Stimulated activated CD8-positive, alpha-beta memory T cell treated with anti-CD3 and anti-CD28 coated beads, Interleukin-4, amount 100 ng/mL, for 4 hours (primary cell): ENCODE measurements at places on chromosomes 3 and 15.

- no peak for DNase-seq
These were observed 185.8 kb upstream of the TTC14 start for GRCh38 chr3:180416111-180416594.

DNA sequence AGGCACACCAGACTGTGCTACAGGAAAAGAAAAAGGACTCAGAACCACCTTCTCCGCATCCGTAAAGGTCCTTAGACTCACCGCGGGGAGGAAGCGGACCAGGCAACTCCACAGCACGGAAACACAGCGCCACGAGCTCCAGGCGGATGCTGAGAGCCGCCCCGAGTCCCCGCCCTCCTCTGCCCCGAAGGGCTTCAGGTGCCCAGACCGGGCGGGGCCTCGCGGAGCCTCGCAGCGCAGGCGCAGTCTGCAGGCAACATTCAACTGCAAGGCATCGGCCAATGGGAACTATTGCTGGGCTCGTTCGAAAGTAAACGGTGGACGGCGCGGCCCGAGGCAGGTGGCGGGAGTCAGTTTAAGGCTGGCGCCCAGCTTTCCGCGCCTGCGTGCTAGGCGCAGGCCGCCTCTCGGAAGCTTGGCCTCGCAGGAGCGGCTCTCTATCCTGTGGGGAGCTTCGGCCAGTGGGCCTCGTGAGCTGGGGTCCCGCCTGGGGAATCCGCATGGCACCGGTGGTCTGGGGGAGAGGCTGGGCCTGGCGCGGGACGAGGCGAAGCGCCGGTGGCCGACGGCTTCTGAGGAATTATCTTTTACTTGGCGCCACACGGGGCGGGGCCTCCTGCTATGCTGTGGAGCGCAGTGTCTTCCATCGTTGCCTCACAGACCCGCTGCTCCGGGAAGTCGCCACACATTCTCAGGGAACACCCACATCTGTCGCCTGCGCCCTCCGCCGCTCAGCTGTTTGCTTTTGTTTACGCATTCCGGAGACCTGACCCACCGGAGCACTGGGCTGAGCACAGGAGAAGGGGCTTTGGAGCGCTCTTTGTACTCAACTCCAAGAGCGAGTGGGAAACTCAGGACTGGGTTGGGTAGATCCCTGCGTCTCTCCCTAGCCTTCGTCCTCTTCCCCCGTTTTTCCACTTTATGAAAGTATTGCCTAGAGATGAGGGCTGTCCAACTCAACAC lies at the start of gene TRIM59:
TSS of gene TRIM59 (minus strand) at position 151 of the 963 bp plus-strand sequence. CDS start 10,603 bp downstream, outside the sequence.
- peak; percentile 92 for DNase-seq

GRCh38 chr3:179452176-179452564 lies 900 bp upstream of the GNB4 start:
- DNase-seq: no peak

- no peak for DNase-seq
These were observed at the start of gene PYDC2 for GRCh38 chr3:191461113-191461595. PYDC2 (plus strand) TSS chr3:191461163; CDS start chr3:191461163, 0 bp downstream.

DNA sequence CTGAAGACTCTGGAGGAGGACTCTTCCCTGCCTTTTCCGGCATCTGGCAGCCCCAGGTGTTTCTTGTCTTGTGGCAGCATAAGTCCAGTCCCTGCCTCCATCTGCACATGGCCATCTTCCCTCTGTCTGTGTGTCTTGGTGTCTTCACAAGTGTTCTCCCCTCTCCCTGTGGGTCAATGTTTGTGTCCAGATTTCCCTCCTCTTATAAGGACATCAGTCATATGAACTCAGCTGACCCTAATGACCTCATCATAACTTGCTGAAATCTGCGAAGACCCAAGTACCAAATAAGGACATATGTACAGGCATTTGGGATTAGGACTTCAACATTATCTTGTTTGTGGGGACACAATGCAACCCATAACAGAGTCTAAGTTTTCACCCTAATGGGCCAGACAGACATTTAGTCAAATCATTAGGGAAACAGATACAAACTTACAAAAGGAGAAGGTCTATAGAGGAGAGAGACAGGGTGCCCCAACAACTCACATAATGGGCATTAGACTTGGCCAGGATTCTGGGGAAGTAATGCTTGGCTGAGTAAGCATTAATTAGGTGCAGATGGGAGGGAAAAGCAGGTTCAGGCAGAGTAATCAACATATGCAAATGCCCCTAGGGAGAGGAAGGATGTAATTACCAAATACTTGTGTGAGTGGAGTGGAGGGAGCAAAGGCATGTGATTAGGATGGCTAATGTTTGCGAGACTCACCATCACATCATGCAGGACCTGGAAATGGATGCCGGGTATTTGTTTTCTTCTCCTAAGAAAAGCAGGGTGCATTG lies 372.8 kb upstream of the TBL1XR1 start:
- no peak for DNase-seq

GRCh38 chr3:123283074-123283473 lies 81.3 kb downstream of the SEC22A start:
- no peak for DNase-seq

- DNase-seq: no peak
These were observed 161.3 kb upstream of the SLC2A2 start for GRCh38 chr3:171187706-171188290.

GRCh38 chr3:63762180-63762579 lies 56.9 kb upstream of the C3orf49 start:
- DNase-seq: no peak

DNA sequence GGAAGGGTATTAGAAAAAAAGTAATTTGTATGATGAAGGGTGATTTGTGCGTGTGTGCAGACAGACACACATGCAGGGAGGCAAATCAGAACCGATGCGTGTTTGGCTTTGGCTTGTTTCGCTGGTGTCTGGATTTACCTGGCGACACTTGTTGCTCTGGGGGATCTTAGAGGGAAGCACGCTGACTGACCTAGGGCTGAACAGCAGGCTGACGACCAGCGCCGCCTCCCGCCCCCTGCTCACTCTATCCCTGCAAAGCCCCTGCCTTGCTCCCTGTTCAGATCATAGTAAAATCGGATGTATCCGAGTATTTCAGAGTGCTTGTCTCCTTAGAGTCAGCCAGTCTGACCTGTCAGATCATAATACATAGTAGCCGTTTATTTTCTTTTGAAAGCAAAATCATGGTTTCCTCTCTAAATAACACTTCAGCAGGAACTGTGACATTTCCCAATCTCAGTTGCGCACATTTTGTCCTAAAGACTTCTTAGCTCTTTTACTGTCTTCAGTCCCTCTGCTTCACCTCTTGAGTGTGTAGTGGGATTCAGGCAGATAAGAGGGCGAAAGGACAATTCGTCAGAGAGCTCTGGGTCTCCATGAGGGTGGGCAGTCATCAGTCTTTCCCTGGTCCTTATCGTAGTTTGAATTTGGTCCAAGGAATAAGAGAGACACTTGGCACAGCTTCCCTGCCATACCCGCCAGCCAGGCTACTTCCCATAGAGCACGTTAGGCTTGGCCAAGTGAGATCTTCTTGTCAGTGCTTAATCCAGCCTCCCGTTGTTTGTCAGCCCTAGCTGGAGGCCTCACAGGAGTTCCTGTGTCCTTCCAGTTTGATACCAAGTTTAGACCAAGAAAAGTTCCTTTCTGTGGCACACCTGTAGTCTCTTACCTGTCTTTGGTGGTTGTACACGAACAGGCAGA lies 97.4 kb downstream of the PGPEP1L start:
- no peak for DNase-seq

- no peak for DNase-seq
These were observed 297.4 kb downstream of the PLCL2 start for GRCh38 chr3:17182166-17182565.

DNA sequence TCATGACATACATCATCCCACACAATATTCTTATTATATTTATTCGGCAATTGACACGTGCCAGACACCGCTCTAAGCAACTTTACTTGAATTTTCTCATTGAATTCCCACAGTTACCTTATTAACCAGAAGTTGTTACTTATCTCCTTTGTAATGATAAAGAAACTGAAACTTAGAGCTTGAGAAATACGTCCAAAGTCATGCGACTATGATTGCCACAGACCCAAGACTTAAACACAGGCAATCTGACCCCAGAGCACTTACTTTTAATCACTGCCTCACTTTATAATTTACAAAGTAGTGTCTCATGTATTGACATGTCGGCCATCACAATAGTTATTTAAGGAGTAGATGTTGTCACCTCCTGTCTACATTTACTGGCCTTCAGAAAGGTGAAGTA lies 64.7 kb downstream of the ATP13A4 start:
- DNase-seq: no peak

DNA sequence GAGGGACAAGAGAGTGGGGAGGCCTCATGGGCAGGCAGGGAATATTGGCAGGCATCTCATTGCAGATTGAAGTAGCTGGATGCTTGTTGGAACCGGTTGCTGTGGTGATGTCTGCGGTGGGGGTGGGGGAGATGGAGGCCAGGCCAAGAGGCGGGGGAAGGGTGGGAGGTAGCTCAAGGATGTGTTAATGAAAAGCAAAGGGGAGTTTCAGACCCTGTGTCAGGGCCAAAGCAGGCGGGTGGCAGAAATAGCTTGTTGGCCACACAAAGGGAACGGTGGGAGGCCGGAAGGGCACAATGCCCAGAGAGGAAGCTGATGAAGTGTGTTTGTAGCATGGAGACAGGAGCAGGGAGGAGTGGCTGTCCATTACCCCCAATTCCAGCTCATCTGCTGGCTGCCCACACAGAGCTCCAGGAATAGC lies 28.0 kb downstream of the CCDC33 start:
- DNase-seq: no peak

GRCh38 chr3:173743111-173743510 lies 345.6 kb downstream of the NLGN1 start:
- DNase-seq: no peak

DNA sequence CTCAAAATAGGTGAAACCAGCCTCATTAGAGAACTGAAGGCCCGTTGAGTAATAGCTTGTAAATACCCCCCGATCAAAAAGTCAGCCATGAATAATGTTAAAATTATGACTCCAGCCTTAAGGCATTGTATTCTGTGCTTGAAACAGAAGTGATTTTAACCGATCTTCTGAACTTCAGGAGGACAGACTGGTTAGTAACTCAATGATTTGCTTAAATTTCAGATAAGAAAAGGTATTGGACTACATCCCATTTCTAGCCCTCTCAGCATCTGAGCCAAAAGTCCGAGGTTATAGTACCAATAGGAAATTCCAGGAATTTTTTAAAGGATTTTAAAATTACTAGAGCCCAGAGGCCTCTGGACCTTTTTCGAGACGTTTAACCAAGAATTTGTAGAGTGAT lies 67.7 kb upstream of the FGF12 start:
- no peak for DNase-seq

DNA sequence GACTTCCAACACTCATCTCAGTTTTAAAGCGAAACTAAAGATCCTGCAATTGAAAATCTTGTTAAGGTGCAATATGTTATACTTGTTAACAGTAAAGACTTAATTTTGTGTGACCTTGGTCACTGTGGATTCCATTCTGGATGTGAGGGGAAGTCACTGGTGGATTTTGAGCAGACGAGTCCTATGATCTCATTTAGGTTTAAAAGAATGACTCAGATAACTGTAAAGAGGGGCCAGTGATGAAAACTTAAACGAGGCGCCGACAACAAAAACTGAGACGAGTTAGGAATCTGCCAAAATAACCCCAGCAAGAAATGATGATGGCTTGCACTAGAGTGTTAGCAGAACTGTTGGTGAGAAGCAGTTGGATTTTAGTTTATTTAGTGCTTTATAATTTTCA lies 56.5 kb downstream of the LRRC28 start:
- DNase-seq: no peak

GRCh38 chr3:187041362-187042307 lies 97.7 kb downstream of the RPL39L start:
- no peak for DNase-seq

DNA sequence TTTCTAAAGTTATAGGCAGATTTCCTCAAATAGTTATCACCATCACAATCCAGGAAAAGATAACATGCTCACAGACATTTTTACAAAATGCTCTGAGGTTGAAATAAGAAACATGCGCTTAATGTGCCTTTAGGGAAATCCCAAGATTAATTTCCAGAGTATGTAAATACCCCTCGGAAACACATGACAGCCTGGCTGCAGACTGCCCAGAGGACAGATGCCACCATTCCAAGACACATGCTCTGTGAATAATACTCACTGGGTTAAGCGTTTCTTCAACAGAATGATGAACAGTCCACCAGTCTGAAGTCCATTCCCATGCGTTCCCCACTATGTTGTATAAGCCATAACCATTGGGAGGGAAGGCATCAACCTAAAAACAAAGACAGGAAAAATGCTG lies 56.5 kb downstream of the SUMF1 start:
- DNase-seq: no peak

GRCh38 chr3:169556349-169556870 lies 107.1 kb downstream of the MECOM start:
- no peak for DNase-seq

DNA sequence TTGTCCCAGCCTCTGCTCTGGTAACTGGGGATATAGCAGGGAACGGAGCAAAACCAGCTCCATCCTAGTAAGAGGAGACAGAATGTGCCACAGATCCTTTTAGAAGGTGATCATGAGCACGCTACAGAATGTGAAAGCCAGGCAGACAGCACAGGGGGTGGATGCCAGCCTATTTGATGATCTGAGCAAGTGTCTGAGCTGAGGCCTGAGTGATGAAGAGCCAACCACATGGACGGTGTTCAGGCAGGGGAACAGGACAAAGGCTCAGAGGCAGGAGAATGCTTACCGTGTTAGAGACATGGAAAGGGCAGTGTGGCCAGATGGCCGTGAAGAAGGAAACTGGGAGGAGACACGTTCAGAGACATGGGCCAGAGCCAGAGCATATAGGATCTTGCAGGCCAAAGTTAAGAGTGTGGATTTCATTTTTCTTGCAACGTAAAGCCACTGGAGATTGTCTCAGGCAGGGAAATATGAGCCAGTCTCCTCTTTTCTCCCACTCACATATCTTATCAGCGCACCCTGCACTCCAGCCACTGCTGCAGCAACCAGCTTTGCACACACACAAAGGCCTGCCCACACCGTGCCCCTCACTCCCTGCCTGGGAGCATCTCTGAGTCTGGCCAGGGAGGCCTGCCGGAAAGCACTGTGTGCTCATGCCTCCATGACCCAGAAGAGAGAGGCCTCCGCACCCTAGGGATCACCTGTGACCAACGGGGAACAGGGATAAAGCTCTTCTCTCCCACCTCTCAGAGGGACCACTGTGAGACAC lies 20.1 kb downstream of the RAB43 start:
- no peak for DNase-seq

DNA sequence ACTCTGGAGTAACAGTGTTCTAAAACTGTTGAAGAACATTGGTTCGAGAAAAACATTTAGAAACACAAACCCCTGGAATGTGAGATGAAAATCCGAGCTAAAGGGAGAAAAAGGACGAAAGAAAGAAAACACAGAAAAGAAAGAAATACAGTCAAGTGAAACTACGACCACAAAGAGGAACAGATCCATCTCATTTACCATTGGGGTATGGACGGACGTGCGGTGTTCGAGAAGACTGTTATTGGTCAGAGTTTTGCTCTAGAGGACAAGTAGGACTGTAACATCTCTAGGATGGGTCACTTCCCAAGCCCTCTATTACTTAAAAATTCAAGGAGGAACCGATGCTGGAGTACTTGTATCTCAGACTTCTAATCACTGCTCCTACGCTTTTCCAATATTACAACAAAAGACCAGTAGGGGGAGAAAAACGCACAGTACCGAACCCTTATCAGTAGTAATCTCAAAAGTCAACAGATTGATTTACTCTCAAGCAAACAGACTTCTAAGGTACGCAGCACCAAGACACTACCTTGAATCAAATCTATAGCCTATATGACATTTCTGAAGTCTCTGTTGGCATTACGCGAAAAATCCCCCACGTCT lies 1.1 kb upstream of the PIK3CA start:
- no peak for DNase-seq

GRCh38 chr3:135809021-135809634 lies 156.4 kb upstream of the PPP2R3A start:
- no peak for DNase-seq

- no peak for DNase-seq
These were observed 47.6 kb downstream of the ZBTB38 start for GRCh38 chr3:141415953-141416352.
